ENCODE measurements at places on chromosomes 3 and 15.

GRCh38 chr15:28129231-28129848, 30.2 kb upstream of the OCA2 start:
- DNase-seq: no peak

- DNase-seq: no peak
Measured at GRCh38 chr3:72452745-72453144, 395.5 kb downstream of the SHQ1 start.

GRCh38 chr15:31217067-31217466, 109.6 kb upstream of the KLF13 start:
- DNase-seq: no peak

- peak; percentile 95 for DNase-seq
Measured at GRCh38 chr3:136752422-136753325, 496 bp upstream of the STAG1 start.

DNA sequence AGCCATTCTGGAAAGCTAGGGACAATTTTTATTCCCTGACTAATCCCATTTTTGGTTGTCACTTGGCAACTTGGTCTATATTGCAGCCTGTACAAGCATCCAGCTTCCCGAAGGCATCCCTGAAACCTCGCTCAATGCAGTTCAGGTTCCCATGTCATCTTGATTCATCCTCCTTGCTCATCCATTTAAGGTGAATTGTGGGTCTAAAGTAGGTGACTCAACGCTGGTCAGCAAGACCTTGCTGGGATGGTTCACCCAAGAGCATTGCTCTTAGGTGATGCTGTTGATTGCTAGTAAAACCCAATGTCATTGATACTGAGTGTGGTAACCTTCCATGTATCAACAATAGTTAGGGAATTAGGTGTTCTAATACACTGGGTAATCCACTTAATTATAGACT, 13.1 kb upstream of the RAB8B start:
- no peak for DNase-seq

DNA sequence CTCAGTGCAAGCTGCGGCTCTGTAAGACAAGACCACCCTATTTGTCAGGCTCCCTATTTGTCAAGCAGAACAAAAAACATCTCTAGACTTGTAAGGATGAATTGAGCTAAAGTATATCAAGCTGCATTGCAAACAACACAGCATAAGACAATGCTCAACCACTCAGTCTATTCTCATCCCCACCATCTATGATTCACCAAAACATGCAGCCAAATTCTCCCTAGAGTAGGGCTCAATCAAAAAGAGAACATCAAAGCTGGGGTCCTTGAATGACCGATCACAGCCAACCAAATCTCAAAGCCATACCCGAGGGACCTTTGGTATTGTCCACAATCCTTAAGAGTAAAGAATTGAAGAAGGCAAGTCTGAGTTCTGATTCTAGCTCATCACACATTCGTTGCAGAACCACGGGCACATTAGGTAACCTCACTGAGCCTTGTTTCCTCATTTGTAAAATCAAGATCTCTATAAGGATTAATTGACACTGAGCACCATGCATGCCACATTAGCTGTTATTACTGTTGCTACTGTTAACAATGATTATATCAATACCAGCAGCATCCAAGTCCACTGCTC, 31.2 kb downstream of the RFTN1 start:
- no peak for DNase-seq

- DNase-seq: peak; percentile 48
Measured at GRCh38 chr3:15108082-15108545, 9.2 kb upstream of the RBSN start.

DNA sequence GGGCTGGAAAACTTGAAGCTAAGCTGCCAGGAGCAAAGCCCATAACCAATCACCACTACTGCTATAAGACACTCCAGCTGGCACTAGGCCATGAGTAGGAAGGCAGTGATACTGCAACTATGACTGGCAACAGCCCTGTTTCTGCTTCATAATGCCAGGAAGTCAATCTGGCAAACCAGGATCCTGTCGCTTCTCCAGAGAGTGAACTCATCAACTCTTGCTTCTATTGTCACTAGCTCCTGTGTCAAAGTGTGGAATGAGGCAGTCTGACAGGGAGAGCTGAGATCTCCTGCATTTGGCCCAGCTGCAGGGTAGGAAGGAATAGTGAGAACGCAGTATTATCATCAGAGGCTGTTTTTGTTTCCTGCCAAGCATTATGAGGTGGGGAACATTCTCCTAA, 105.3 kb downstream of the CTNNB1 start:
- DNase-seq: no peak

- DNase-seq: no peak
Measured at GRCh38 chr15:48984021-48984710, 20.4 kb upstream of the SHC4 start.

- DNase-seq: no peak
Measured at GRCh38 chr15:27545494-27546255, 553.4 kb downstream of the OCA2 start.

DNA sequence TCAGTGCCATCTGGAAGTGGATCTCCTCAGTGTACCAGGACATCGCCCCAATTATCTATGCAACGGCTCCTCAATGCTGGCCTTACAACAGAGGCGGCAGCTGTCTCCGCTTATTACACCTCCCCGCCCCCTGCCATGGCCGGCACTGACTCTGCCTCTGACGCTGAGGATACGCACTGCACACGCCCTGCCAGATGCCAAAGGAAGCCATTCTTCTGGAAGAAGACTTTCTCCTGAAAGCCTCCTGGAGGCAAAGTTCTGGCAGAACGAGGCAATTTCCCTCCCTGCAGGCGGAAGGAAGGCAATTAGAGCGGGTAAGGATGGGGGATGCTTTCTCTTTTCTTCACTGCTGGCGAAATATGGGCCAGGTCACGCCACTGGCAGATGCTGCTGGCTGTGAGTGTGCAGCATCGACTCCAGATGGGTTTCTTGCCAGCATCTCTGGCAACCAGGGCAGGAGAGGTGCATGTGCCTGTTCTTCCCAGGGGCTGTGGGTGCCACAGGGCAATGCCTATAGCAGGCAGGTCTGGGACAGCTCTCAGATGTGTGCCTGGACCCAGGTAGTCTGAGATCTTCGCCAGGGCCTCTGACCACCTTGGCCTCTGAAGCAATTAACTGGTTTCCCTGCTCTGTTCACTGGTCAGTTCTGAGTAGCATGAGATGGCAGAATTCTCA, 62.2 kb upstream of the MRPS22 start:
- no peak for DNase-seq

GRCh38 chr3:167854846-167855245, 119.3 kb downstream of the SERPINI1 start:
- DNase-seq: no peak

DNA sequence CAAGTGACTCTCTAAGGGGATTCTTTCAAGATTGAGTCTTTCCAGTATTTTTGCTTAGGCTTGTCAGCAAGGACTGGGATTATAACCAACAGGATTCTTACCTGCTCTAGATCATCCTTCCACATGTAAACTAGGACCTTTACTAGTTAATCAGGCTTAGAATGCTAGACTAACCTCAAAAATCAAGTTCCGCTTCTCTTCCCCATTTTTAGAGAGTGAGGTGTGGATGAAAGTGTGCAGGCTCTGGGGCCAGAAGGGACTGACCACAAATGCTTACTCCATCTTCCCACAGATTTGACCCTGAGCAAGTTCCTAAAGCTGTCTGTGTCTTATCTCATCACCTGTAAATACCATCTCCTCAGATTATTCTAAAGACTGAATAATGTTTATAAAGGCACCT, 89.5 kb upstream of the IL12A start:
- no peak for DNase-seq

DNA sequence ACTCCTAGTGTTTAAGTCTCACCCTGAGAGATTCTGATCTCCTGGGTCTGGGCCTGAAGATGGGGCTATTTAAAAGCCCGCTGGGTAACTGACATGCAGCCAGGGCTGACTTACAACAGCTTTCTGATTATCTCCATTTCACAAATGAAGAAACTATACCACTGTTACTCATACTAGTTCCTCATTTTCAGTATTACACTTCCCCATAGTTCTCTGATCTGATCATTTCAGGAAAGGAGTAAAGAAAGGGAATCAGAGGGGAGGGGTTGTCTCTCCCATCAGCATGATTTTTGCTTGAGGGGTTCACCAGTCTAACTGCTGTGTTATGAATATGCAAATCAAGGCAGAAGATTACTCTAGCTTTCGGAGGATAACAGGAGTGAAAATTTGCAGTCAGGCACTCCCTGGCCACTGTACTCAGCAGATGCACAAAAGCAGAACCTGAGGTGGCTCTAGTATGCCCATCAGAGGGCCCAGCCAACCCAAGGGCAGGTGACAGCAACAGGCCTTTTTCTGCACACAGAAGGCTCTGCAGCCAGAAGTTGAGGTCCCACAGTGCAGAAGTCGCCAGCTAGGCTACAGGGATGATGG, 59.4 kb downstream of the DAPK2 start:
- no peak for DNase-seq

DNA sequence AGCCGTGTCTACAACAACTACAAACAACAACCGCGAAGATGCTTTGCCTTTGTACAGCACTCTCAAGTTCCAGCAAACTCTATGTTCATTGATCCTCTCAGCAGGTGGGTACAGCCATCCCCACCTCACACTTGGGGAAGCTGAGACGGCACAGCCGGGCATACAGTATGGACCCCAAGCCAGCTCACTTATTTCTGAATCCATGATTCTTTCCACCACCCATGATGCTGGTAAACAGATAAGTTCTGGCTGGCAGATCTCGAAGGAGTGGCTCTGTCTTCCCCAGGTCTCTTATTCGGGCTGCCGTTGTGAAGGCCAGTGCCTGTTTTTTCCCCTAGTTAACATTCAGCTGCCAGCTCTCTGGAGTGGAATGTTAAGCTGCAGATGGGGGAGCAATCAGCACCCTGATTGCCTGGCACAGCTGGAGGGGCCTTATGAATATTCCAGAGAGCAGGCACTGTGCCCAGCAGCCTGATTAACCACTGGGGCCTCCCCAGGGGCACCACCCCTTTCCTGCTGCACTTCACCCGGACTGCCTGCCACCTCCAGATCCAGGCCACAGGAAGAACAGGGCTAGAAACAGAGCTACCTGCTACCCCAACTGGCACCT, 73.2 kb downstream of the CORO2B start:
- DNase-seq: no peak

- no peak for DNase-seq
Measured at GRCh38 chr3:4687167-4687566, 194.0 kb downstream of the ITPR1 start.

- DNase-seq: no peak
Measured at GRCh38 chr3:191328962-191329653, at the start of gene CCDC50. CCDC50 (plus strand) TSS chr3:191329394; CDS start chr3:191329675, 281 bp downstream.

DNA sequence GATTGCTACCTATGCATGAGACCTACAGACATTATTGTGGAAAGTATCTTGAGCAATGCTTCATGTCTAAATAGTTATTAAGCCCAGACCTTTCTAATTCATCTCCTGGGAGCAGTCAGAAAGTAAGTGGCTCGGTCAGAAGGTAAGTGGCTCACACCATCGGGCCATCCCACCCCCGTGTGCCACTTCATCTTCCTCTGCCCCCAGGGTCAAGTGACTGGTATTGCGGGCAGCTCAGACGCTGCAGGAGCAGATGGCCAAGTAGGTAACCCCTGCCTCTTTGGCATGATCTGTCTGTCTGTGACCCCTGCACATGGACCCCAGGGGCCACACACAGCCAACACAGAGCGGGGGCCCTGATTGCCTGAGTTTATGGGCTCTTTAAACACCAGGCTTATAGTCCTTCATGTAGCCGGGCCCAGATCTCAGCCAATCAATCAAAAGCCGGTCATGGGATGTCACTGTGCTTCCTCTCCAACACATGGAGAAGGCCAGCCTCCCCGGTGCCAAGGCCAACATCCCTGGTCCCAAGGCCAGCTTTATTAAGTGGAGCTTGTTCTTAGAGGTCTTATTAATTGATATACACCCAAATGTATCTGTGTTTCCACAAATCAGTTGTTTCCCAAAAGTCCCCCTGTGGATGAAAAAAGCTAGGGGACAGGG, 42.9 kb downstream of the LARP6 start:
- no peak for DNase-seq

DNA sequence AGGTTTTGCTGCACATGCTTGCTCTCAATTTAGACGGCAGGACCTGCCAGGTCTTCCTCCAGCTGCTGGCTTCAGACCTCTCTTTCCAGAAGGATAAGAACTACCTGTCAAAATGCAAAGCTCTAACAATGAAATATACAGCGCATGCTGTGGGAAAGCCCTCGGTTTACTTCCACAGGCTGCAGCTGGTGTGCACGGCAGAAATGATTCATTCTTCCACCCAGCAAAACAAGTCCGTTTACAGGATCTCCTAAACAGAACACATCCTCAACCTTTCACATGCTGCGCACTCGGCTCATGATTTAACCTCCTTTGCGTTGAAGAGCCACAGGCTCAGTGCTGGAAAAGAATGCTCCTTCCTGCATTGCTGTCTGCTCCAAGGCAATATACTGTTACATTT, 92.4 kb upstream of the WNT5A start:
- DNase-seq: no peak

- DNase-seq: no peak
Measured at GRCh38 chr3:186839874-186840641, 2.5 kb upstream of the ADIPOQ start.

DNA sequence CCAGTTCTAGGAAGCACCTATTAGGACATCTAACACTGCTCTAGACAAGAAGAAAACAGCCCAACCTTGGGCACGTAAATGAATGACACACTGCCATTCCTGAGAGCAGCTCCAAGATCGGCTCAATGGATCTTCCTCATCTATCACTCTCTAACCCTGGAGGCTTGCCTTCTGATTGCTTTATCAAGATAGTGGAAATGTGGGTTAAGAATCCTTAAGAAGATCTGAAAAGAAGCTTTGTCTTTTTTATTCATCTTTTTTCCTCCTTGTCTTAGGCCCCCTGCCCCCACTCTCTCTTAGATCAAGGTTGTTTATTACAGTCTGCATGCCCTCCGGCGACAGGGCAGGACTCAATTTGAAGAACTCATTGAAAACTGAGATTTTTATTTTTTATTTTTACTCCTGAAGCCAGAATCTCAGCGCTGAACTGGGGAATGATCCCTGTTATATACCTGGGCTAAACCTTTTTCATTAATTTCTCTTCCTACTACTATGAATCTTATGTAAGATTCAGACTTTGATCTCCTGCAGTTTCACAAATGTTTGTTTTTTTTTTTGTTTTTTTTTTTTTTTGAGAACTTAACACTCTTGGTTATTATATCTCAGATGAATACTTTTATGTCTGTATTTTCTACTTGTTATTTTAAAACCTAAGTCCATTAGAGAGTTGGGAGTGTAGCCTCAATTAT, 219.5 kb downstream of the SV2B start:
- DNase-seq: no peak
